ENCODE measurements at places on chromosomes 6 and 20.

GRCh38 chr6:25535632-25536225 lies 116.3 kb upstream of the SCGN start:
- DNase-seq: no peak

DNA sequence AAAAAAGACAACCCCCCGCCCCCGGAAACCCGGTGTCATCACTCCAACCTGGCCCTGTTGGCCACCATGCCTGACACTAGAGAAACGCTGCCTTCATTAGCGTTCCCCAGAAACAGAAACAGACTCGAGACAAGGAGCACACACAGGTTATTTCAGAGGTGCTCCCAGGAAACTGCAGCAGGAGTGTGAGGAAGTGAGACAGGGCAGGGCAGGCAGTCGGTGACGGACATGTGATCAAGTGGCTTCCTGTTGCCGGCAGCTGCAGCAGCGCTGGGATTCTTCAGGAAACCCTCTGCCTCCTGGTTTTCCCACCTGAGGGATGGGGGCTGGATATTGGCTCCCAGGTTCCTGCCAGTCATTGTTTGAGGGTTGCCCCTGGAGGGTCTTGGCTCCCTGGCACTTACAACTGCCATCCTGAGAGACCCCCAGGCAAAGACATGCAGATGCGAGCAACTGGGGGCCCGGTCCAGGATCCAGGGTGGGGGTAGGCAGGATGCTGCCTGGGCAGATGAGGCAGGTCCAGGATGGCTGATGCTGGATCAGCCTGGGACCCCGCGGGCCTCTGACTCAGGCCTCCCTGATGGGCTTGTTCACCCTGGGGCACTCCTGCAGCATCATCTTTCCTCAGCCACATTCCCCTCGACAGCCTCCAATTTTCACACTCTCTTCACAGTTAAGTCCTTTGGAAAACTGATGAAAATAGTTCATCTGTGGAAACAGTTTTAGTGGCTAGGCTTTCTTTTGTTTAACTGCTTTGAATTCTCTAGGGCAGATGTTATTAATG lies 150.7 kb upstream of the SYNDIG1 start:
- no peak for DNase-seq

DNA sequence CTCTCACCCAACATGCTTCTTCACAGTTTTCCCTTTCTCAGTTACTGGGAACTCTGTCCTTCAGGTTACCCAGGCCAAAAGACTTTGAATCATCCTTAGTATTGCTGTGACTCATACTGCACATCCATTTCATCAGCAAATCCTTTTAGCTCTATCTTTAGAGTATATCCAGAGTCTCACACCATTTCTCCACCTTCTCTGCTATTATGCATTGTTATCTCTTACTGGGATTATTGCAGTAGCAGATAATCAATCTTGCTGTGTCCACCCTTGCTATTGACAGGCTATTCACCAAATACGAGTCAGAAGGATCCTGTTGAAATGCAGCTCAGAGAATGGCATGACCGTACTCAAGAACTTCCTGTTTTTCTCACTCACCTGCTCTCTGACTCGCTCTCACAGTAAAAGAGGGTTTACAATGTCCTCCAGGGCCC lies 57.3 kb downstream of the BCKDHB start:
- peak; percentile 59 for DNase-seq

DNA sequence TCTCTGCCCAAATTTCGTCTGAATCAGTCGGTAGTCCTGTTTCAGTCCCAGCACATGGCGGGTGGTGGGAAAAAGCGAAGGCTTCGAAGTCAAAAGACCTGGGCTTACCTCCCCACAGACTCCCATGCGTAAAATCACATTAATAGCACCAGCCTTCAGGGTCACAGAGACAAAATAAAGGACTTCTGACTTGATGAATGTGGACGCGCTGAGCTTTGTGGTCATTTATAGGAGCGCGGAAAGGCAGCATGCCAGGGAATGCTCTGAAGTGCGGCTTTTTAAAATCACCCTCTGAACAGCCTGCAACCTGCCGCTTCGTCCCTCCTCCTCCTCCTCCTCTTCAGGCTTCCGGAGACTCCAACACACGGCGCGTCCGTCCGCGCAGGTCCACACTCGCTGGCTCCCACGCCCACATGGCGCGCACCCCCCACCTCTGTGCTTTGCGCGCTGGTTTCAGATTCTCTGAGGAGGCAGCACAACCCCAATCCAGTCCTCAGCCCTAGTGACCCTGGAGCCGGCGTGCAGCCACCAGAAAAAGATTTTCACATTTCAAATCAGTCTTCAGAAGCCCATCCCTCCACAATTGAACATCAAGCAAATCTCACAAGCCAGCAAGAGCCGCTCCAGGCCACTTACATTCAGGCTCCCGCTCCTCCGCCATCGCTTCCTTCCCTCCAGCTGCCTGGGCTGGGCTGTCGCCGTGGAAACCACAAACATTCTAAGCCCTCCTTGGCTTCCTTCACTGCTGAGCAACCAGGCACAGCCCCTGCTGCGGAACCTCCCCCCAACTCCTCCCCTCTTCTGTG lies at the start of gene C6orf118:
Gene C6orf118 (minus strand): TSS at position 680 of the 806 bp plus-strand sequence. CDS start 19 bp downstream, at position 661.
- no peak for DNase-seq

GRCh38 chr6:15946701-15947385 lies 182.0 kb upstream of the MYLIP start:
- DNase-seq: no peak

- no peak for DNase-seq
Observed at GRCh38 chr6:137286916-137287315, 67.7 kb upstream of the IFNGR1 start.

- DNase-seq: no peak
Observed at GRCh38 chr6:170203212-170203611, 87.7 kb downstream of the DLL1 start.

DNA sequence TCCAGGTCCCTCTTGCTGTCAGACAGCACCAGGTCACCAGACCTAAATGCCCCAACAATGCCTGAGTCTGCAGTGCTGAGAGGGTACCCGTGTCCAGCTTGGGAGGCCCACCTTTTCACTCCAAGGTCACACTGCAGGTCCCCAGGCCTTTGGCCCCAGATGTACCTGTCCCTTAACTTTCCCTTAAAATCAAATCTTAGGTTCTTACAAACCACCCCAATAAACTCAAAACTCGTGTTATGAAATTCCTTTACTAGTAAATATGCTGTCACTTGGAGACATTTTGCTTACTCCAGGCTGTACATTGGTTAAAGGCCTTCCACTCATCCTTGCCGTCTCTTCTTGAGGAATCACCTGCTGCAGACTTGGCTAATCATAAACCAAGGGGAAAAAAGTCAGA lies 165.7 kb upstream of the RREB1 start:
- no peak for DNase-seq

GRCh38 chr6:45728674-45729073 lies 287.0 kb downstream of the CLIC5 start:
- peak; percentile 33 for DNase-seq

- no peak for DNase-seq
Observed at GRCh38 chr20:35700625-35701148, 1.5 kb downstream of the ROMO1 start.

- DNase-seq: no peak
Observed at GRCh38 chr20:52454660-52455059, 263.1 kb upstream of the ZFP64 start.

GRCh38 chr6:30150671-30151395 lies 10.2 kb downstream of the TRIM10 start:
- no peak for DNase-seq

GRCh38 chr6:31659649-31660380 lies 763 bp downstream of the C6orf47 start:
- no peak for DNase-seq

GRCh38 chr6:136037242-136037875 lies 185.9 kb downstream of the PDE7B start:
- no peak for DNase-seq

GRCh38 chr6:68506911-68507310 lies 128.2 kb upstream of the ADGRB3 start:
- DNase-seq: no peak

DNA sequence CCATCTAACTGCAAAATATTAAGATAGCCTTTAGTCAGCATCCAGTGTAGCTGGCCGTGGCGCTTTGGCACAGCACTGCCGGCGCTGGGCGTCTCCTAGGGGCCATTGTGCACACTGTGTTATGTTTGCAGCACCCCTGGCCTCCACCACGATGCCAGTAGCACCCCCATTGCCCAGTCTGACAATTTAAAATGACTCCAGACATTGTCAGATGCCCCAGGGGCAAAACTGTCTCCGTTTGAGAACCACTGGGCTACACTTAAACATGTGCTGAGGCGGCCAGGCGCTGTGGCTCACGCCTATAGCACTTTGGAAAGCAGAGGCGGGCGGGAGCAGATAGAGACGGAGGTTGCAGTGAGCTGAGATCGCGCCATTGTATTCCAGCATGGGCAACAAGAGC lies 6.0 kb upstream of the MTG2 start:
- DNase-seq: no peak

- DNase-seq: no peak
Observed at GRCh38 chr6:149362289-149362688, 37.8 kb upstream of the SUMO4 start.

DNA sequence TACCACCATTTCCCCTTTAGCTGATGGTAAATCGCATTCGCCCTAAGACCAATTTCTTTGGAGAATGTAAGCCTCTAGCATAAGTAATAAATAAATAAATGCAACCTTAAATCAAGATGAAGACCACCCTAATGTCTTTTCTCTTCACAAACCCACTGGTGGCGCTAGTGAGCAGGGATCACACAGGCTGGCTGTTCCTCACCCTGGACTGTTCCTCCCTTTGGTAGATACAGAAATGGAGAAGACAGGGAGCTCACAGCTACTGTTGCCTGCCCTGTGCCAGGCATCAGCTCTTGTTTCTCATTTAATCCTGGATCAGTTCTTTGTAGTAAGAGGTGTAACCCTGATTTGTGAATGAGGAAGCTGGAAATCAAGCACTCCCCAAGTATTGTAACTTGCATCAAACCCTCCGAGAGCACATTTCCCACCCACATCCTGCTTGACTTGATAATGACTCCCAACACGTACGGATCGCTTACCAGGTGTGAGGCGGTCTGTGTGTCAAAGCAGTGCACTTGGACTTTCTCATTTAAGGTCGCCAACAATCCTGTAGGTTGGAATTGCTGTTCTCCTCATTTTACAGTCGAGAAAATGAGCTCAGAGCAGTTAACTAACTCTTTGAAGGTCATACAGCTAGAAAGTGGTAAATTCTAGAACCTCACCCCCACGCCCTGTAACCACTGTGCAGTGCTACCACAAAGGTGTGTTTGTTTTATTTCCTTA lies 236.1 kb downstream of the TSHZ2 start:
- DNase-seq: no peak

- DNase-seq: no peak
Observed at GRCh38 chr20:43508604-43509040, 1.1 kb downstream of the L3MBTL1 start.

DNA sequence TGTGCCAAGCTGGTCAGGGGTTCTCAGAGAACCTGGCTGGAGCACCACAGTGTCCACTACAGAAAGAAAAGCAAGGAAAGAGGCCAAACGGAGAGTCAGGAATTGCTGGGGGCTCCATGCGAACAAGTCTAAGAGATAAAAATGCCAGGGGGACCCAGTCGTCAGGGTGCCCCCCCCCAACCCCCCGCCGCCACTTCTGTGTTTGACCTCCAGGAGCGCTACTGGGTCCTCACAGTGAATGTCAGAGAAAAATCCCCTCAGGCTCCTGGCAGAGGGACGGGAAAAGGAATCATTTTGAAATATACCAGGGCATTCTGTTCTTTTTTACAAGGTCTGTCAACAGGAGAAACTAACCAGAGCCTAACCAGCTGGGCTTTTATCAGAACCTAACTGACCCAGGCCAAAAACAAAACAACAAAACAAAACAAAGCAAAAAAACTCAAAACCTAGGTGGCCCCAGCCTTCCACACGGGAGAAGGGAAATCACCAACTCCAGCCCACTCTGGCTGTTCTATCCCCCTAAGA lies 17.9 kb upstream of the NELFCD start:
- no peak for DNase-seq

DNA sequence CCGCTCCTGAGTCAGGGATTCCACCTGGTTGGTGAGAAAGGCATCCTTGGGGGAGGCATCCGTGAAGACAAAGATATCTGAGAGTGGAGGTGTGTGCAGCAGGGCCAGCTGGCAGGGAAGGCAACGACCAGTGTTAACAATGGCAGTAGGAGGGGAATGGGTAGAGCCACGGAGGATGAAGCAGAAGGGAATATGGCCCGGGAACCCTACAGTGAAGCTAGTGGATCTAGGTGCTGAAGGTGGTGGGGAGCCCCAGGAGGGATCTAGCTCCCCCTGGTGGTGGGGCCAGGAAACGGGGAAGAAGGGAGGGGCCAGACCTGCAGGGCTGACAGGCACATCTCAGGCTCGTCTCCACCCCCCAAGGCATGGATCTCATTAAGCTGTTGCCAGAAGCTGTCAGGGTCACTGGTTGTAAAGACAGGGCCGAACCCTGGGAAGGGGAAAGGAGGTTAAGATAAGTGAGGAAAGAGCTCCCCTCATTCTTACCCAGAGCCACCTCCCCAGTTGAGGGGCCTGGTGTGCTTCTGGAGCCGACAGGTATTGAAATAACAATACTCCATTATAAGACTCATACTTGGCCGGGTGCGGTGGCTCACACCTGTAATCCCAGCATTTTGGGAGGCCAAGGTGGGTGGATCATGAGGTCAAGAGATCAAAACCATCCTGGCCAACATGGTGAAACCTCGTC lies 7.3 kb downstream of the VWA7 start:
- peak; percentile 46 for DNase-seq

DNA sequence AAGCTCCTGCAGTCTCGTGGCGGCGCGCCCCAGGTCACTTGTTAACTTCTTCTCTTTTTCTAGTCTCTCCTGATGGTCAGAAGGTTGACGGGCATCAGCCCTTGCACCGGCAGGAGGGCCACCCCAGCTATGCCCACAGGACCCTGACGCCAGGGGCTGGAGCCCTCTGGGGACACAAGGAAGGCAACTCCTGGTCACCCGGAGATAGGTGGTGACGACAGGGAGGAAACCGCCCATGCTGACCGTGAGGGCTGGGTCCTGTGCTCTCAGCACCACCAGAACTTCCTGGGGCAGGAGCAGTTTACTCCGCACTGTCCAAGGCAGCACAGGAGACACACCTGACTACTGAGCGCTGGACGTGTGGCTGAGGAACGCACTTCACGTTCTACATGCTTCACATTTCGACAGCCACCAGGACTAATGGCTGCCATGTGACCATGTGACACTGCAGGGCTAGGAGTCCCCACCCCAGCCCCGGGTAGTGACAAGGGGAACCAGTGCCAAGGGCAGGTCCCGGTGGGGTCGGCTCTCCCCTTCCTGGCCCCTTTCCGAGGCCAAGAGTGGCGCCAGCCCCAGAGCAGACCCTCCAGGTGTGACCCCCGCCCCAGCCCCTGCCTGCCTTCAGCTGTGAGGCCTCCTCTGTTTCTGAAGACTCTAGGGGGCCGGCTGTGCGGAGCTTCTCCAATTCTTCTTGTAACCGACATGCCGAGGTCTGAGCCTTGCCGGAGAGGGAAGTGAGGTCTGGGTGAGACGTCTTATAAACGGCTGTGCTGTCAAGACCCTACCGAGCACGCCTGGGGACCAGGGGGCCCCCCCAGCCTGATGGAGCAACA lies 45.2 kb downstream of the DSTN start:
- DNase-seq: no peak

Data from LoVo (cell line).